ACHN (cell line): ENCODE measurements at places on chromosomes 2 and 18.
A peak's percentile ranks its signal among the peaks of the same experiment; 100 is the strongest.

DNA sequence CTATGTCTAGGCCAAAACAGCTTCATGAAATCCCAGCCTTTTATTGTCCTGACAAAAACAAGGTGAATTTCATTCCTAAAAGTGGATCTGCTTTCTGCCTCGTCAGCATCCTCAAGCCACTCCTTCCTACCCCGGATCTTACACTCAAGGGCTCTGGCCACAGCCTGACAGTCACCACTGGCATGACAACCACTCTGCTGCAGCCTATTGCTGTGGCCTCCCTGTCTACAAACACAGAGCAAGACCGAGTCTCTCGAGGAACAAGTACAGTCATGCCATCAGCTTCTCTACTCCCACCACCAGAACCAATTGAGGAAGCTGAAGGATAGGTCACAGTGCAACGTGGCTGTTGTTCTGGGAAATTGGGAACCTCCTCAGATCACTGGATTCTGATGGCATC, 106.1 kb downstream of the ICA1L start:
- no peak for DNase-seq

GRCh38 chr2:3743951-3744555, 40.7 kb downstream of the DCDC2C start:
- DNase-seq: no peak

- no peak for DNase-seq
These were observed 791.1 kb upstream of the SOX11 start for GRCh38 chr2:4900861-4901770.

GRCh38 chr2:25246558-25247290, 78.3 kb upstream of the POMC start:
- no peak for DNase-seq

- no peak for DNase-seq
These were observed 41.5 kb upstream of the APCDD1 start for GRCh38 chr18:10412933-10413332.

DNA sequence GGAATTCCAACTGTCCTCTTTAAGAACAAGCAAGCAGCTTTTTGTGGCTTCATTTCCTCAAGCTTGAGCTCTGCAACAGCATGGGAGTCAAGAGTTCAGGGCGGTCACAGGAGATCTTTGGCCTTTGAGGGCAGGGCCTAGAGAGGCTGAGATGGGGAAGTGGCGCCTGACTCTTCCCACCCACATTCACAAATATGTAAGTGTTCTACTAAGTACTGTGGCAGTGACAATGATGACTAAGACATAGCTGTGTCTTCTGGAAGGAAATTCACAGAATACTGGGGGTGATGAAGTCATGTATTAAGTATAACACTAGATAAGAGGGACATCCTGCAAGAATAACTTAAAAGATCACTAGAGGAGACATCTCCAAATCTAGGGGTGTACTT, 15.0 kb downstream of the RND3 start:
- peak; percentile 38 for DNase-seq
